ENCODE measurements at places on chromosomes 7 and 10.

DNA sequence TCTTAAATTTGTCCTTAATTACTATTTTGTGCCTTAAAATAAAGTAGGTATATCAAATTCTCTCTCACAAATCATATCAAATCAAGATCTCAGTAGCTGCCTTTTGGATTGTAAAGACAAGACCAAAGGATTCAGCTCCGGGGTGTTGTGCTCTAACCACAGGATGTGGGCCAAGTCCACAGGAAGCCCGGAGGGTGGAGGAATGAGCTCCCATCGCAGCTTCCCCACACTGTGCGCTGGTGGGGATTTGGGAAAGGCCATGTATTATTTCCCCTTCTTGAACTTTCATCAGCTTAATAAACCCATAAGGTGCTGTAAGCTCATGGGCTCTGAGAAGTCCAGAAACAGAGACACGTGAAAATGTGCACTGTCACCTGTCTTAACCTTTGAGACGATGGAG lies 241.6 kb upstream of the TCERG1L start:
- DNase-seq, result no peak

DNA sequence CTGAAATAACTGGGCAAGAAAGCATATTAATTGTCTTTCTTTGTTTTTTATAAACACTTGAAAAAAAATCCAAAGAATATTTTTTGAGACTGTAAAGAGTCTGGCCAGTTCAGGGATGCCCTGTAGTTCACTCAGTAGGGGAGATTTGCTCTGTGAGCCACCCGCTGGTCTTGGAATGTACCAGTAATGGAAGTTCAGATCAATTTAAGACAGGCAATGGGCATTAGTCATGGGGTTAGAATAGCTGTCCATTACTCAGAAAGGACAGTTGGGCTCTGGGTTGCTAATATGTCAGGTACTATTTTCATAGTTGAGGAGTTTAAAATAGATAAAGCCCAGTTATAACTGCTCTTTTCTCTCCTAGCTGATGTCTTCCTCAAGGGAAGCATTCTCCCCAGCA lies 38.7 kb downstream of the A1CF start:
- DNase-seq, result no peak

GRCh38 chr7:118473271-118473670 lies 248.8 kb downstream of the ANKRD7 start:
- no peak for DNase-seq

DNA sequence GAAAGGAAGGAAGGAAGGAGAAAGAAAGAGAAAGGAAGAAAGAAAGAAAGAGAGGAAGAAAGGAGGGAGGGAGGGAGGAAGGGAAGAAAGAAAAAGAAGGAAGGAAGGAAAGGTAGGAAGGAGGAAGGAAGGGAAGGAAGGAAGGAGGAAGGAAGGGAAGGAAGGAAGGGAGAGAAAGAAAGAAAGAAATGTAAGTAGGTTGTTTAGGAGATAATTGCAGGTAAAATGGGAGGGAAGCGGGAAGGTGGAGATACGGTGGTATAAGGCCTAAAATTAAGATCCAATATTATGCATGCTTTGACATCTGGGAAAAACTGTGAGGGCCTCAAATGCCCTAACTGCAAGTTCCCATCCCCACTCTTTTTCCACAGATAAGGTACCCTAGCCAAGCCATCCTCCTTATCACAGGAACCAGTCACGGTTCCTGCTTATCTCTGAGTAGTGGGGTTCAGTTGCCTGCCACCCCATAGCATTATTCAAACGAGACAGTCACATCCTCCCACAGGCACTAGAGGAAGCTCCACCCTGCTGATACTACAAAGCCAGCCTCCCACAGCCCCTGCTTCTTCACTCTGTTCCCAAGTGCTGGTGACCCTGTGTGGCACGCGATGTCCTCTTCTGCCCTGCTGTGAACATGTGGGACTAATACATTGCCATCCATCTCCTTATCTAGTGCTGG lies 28.7 kb downstream of the ST8SIA6 start:
- DNase-seq, result peak; percentile 53

Data from CD4-positive, alpha-beta T cell treated with Interleukin-1 beta for 1 hour (primary cell).